ENCODE measurements at places on chromosomes 16 and 17.

DNA sequence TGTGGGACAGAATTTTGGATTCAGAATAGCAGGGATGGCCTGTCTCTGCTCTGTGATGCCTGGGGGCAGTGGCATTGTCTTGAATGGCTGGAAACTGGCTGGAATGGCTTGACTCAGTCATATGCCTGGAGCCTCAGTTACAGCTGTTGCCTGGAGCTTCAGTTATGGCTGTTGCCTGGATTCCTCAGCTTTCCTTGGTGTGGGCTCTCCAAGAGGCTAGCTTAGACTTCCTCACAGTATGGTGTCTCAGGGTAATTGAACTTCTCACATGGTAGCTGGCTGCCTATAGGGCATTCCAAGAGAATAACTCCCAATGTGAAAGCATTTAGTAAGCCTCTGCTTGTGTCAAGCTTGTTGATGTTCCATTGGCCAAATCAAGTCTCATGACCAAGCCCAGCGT lies 21.1 kb downstream of the KRT23 start:
- DNase-seq, result no peak

DNA sequence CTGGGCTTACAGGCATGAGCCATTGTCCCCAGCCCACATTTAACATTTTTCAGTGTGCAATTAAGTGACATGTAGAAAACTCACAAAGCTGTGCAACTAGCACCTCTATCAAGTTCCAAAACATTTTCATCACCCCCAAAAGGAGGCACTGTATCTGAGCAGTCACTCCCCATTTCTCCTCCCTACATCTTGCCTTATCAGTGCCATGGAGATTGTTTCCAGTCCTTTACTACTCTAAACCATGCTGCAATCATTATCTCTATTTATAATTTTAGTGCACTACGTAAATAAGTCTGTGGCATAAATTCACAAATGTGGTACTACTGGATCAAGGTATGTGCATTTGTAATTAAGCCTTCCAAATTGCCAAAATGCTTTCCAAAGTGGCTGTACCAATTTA lies 7.6 kb downstream of the MRPS23 start:
- DNase-seq, result no peak

DNA sequence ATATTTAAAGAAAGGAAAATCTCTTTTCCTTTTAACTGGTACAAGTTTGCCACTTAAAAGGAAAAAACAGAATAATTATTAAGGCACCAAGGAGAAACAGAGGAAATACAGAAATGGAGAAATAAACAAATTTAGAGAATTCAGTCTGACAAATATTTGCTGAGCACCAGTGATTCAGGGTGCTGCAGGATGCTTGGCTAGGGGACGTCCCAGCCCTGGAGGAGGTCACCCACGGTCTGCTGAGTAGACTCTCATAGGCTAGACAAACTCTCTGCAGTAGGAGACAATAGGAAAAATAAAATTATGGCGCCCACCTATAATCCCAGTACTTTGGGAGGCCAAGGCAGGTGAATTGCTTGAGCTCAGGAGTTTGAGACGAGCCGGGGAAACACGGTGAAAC lies 15.9 kb downstream of the C1QTNF1 start:
- DNase-seq, result no peak

- no peak for DNase-seq
Observed at GRCh38 chr17:13420418-13420826, 181.3 kb downstream of the HS3ST3A1 start.

DNA sequence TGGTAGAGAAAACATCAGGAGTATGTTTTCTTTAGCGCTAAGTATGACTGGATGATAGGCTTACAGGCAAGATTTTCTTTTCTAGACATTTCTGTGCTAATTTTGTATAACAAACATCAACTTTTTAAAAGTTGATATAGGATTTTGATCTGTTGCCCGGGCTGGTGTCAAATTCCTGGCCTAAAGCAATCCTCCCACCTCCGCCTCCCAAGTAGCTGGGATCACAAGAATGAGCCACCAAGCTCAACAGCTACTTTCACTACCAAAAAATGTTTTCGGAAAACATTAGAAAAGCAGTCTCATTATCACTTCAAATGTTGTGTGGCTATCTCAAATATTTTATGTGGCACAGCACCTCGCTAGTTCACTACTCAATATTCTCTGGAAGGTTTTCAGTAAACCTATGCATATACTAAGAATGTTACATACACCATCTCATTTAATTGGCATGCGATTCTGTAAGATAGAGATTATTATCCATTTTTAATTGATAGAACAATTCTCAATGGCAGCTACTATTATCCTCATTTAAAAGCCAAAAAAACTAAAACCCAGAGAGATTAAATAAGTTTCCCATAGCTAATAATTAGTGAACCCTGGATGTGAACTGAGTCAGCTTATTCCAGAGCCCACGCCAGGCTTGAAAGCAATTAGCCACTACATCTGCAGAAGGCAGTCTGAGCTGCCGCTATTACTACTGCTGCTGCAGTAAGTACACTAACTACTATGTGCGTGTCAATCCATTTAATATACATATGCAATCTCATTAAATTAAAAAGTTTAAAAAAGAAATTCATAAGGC lies 41.7 kb downstream of the CREBBP start:
- DNase-seq, result no peak

DNA sequence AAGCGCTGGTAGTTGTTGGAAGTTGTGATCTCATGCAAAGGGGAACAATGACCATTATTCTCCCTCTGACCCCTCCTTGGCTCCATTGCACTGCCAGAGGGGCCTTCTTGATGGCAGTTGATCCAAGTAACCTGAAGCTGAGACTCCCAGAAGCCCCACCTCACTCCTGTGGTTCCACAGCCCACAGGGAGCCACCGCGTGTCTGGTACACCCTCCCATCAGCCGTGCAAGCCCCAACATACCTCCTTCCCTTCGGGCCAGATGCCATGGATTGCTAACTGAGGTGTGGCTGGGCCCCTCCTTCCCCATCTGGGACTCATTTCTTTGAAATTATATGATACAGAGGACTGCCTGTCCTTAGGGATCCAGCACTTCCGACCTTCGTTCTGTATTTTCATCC lies 17.8 kb downstream of the SAP30BP start:
- DNase-seq, result no peak

- no peak for DNase-seq
Observed at GRCh38 chr17:36686123-36686669, 84.8 kb downstream of the MRM1 start.

GRCh38 chr17:80637048-80637781 lies 92.6 kb downstream of the RPTOR start:
- no peak for DNase-seq

DNA sequence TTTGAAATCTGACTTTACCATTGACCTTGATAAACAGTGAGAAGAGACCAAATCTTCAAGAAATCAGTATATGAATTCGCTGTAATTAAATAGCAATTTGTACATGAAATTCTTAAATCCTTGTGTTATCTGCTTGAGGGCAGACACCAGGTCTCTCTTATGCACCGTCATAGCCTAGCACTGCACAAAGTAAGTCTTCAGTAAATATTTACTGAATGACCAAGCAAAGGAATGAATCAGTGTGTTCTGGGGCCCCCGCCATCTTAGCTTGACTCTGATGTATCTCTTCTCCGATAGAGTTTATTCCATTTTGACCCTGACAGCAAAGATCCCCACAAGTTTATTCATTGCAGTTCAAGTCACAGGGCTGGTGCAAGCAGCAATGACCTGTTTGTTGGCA lies 328.0 kb downstream of the TMEM114 start:
- DNase-seq, result no peak

GRCh38 chr16:87107201-87107600 lies 210.0 kb downstream of the C16orf95 start:
- DNase-seq, result no peak

DNA sequence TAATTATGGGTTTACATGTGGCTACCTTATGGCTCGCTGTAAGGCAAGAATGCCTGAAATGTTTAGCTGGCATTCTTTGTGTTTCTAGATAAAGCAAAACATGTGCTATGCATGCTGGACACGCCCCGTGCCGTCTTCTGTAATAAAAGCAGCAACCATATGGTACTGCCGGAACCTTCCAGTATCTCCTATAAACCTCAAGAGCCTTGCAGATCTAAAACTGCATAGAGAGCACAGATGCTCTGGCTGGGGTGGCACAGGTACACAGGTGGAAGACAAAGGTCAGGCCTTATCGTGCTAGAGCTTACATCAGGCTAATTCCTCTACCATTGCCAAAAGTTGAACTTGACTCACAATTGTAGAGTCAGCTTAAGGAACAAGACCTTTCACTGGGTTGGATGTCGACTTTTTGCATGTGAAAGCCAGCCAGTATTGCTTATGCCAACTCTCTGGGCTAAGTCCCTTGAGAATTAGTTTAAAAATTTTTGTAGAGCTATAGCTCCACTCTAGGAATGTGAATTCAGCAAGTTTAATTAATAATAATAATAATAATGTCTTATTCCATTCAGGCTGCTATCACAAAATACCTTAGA lies 187.4 kb upstream of the CACNG5 start:
- no peak for DNase-seq

GRCh38 chr17:10041287-10041612 lies 136.2 kb upstream of the RCVRN start:
- DNase-seq, result no peak
